NT2/D1 (cell line): ENCODE measurements at places on chromosomes 1 and 21.

GRCh38 chr1:245095903-245096302, 58.9 kb upstream of the KIF26B start:
- DNase-seq, result no peak

DNA sequence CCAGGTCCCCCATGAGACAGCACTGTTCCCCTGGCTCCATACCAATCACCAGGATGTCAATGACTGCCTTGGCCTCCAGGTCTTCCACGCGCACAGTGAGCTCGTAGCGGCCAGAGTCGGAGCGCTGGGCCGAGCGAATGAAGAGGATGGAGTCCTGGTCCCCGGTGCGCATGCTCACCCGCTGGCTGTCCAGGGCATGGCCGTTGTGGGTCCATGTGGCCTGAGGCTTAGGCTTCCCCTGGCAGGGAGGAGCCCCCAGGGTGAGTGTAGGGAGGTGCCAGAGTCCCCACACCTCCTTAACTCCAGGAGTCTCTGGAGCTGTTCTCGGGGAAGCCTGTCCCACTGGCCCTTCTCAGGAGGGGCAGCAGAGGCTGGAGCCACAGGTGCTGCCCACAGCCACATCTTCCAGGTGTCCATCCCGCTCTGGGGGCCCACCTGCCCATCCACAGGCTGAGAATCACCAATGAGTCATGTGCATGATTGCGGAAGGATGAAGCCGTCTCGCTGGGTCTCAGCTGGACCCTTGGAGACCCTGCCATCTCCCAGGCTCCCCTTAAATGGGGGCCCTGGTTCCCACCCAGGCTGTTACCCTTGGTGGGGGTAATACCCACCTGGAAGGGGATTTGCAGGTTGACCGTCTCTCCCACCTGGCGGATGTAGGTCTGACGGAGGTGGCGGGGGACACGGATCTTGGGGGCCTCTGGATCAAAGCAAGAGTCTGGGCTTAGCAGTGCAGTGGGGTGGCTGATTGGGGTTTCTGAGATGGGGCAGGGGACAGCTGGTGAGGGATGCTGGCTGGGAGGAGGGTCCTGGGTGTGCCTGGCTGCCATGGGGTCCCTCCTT, 4.1 kb downstream of the MYBPH start:
- no peak for DNase-seq

DNA sequence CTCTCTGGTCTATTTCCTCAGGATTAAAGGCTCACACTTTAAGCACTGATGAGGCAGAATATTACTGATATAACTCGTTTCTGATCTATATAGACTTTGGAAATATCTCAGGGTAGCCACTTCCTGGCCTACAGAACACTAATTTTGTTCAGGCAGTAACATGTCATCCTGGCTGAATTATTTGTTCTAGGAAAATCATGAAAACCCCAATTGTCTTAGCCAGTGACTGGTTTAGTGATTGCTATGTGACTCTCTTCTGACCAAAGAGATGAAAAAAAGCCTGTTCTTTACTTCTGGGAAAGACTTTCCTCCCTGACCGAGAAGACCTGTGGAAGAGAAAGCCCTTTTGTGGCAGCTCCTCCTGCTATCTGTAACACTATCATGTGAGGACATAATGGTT, 453.7 kb downstream of the SETD4 start:
- no peak for DNase-seq

DNA sequence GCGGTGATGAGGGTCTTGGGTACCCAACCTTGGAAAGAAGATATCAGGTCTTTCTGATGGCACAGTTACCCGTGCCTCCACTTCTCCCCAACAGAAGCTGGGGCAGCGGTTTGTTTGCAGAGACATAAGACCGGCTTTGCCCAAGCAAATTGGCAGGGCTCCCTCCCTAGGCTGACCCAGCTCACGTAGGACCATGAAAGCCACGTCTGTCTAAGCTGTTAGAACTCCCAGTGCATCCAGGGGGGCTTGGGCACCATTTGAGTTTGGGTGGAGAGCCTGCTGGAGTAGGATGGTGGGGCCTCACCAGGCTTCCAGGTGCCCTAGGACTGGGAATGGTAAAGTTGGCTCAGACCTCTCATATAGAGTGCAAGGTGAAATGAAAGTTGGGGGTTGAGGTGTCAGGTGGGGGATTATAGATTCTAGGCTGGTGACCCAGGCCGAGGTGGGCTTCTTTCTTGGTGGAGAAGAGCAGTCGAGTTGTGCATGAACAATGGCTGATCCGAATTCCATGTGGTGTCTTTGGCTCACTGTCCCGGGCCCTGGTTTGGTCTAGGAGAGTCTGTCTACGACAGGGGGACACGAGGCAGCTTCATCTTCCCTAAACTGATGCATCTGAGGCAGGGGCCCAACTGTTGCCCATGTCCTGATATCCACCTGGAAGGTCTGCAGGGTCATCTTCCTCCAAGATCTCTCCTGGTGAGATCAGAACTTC, 3.4 kb downstream of the POU3F1 start:
- DNase-seq, result no peak
